ENCODE measurements at places on chromosomes 11 and 22.

DNA sequence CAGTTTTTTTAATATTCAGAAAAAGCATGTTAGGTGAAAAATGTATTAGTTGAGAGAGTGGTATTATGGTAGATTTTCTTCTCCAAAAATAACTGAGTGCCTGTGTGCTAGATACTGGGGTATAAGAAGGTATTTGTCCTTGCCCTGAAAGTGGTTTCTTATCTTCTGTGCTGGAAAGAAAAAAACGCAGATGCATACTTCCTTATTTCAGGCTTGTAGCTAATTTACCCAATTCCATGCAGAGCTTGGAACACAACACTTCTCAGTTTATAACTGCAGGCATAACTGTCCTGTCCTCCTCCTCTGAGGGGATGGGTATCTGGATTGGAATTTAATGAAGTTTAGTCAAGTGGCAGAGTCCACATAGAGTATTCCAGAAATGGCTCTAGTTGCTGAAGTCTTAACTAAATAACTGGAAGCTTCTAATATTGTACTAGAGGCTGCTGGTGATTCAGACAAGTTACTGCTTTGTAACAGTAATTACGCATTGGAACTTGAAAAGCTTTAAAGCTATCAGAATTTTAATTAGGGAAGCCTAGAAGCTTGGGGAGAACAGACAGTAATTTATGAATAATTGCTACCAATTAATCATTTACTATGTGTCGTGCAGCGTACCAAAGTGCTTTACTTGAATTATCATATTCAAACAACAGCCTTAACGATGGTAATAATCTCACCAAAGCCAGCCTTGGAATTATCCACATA lies 12.7 kb upstream of the C11orf91 start:
- no peak for DNase-seq

GRCh38 chr11:128714881-128715280 lies 21.0 kb downstream of the FLI1 start:
- DNase-seq, result no peak

DNA sequence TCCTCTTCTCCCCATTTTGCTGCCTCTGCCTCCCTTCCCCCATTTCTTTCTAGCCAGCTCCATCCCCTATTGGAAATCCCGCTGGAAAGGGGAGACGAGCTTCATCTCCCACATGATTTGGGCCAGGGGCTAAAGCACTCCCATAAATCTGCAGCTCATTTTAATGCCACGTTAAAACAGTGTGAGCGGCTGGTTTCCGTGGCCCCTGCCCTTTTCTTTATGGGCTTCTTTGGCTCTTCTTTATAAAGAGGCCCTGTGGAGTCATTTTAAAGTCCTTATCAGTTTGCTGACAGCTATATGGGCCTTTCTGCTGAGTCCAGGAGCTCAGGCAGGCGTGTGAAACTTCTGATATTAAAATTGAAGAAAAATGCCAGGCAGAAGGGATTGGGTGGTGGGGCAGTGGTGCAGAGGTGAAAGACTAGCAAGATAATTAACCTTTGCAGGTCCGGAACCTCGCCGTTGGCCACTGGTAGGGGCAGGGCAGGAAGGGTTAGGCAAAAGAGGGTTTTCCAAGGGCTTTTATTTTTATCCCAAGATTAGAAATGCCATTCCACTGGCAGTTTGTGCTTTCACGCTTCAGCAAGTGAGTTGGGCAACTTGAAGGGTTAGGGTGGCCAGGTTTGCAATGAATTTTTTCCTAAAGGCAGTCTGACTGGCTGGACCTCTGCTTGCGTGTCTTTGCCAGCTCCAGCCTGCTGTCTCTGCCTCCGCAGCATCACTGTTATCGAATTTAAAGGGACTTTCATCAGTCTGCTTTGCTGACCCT lies 44.3 kb downstream of the EXT2 start:
- DNase-seq, result no peak

- no peak for DNase-seq
These were observed 91.2 kb downstream of the ZBTB16 start for GRCh38 chr11:114150671-114151070.

GRCh38 chr11:46916286-46917108 lies 1.9 kb downstream of the LRP4 start:
- peak; percentile 43 for DNase-seq

DNA sequence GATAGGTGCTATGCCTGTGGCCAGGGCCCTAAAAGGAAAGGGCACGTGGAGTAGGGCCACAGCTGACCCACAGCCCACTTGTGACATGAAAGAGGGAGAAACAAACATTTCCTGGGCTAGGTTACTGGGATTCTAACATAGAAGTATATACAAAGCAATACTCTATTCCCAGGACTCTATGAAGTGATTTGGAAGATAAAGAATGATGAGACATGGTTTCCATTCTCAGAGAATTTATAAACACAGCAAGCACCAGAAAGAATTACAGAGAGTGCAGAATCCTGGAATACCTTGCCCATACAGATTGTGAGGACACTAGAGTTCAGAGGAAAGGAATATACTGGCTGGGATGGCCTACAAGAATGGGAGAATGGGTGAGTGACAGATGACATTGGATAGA lies 86.4 kb downstream of the KIRREL3 start:
- no peak for DNase-seq

GRCh38 chr11:69065147-69065710 lies 16.5 kb downstream of the TPCN2 start:
- DNase-seq, result no peak

DNA sequence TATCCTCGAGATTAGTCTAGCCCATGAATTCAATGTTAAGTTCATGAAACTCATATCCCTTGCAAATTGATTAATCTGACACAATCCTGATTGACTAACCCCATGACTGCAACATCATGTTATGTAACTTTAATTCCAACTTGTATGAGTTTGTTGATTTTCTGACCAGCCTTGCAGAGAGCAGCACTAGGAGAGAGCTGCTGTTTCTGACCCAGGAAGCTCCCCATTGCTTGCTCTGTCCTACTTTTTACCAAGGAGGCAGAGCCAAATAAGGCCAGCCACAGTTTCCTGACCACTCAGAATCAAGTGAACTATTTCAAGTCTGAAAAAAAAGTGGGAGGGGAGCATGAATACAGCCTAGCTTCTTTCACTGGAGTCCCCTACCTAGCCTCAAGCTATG lies 13.2 kb downstream of the MPZL3 start:
- no peak for DNase-seq
